ENCODE measurements at places on chromosomes 6 and 20.

DNA sequence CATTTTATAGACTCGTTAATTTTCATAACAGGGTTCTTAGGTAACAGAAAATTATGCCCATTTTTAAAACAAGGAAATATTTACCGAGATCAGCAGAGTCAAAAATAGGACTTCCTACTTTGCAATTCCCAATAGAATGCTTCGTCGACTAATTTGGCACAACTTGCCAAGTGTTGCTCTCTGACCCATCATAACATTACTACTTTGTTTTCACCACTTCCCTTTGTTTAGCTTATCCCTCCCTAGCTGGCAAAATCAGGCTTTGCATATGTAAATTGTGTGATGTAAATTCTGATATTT lies 914 bp upstream of the RANBP9 start:
- no peak for DNase-seq

GRCh38 chr6:125746019-125746414 lies 3.4 kb upstream of the HEY2 start:
- DNase-seq: no peak

DNA sequence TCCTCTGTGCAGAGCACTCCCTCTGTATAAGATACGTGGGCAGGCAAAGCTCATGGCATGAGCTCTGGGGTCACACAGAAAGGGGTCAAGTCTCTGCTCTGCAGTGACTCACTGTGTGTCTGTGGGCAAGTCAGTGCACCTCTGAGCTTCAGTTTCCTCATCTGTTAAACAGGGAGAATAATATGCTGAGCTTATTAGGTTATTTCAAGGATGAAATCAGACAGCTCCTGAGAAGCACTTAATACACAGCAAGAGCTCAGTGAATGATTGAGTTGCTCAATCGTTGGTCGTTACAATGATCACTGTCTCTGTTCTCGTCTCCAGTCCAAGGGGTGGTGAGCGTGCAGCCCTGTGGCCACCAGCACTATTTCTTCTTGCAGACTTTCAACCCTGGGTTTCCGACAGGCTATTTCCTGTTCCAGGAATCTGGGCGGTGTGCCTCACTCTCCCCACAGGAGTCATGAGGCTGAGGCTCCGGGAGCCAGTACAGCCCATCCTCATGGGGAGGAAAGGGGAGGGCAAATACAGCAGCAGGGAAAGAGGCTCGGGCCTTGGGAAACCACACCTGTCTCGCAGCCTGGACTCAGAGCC lies 28.9 kb downstream of the KIAA1755 start:
- DNase-seq: no peak

GRCh38 chr20:43726811-43727338 lies at the start of gene GTSF1L:
TSS of gene GTSF1L (minus strand) at chr20:43727002. CDS start at chr20:43726694, 308 bp downstream.
- no peak for DNase-seq

DNA sequence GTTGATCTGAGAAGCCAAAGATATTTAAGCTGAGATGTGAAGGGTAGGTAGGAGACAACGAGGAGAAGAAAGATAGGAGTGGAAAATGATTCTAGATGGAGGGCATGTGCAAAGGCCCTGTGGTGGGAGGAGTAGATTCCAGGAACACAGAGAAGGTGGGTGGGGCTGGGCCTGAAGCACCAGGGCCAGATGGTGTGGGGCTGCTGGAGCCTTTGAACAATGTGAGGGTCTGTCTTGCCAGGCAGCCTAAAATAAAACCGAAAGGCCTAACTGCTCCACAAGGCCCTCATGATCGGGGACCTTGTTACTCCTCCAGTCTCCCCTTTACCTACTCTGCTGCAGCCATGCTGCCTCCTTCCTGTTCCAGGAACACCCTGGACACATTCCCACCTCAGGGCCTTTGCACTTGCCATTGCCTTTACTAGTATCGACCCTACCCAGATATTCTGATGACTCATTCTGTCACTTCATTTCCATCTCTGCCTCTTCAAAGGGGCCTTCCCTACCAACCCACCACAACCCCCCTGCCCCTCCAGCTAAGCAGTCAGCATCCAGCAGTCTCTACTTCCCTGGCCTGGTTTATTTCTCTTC lies 20.0 kb downstream of the FAM110A start:
- DNase-seq: no peak

DNA sequence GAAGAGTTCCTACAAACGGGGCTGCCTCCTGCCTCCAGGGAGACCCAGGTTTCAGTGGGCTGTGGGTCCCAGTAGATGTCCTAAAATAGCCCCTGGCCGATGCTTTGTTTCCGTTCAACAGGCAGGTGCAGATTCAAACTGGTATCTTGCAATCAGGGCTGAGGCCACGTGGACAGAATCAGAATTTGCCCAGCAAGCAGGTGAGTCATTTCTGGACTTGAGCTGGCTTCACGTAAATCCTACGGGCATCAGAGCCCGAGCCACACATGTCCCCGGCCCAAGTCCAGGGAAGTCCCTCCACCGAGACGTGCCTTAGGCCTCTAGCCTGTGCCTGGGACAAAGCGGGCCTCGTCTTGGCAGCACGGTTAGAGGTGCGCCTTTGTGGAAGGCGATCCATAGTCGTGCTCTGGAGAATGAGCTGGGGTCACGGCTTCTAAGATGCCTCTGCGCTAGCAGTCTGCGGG lies 101.6 kb upstream of the FRMD1 start:
- DNase-seq: no peak

DNA sequence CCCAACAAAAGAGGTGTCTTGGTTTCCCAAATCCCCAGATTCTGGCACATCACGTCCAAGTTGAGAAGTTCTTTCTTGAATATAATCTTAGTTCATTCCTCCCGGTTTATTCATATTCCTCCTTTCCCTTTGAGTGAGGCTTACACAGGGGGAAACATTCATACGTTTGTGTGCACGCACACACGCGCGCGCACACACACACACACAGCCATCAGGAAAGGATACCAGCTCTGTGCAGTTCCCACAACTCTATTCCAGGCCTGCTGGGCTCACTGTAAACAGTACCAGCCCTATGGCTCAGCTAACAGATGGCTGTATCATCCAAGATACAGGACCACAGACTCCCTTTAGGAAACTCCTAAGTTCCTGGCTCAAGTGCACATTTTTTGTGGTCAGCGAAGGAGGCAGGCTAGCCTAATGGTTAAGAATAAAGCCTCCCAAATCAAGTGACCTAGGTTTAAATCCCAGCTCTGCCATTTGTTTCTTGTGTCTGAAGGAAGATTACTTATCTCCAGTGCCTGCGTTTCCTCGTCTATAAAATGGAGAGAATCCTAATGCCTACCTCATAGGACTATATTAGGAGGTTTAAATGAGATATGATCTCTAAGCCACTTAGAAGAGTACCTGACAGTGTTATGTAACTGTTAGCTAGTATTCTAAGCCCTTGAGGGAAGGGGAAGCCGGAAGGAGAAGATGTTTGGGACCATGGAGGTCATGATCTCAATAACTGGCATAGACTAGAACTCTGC lies 3.7 kb upstream of the TAF8 start:
- DNase-seq: no peak

GRCh38 chr6:102848210-102848609 lies 1454.7 kb downstream of the GRIK2 start:
- no peak for DNase-seq

DNA sequence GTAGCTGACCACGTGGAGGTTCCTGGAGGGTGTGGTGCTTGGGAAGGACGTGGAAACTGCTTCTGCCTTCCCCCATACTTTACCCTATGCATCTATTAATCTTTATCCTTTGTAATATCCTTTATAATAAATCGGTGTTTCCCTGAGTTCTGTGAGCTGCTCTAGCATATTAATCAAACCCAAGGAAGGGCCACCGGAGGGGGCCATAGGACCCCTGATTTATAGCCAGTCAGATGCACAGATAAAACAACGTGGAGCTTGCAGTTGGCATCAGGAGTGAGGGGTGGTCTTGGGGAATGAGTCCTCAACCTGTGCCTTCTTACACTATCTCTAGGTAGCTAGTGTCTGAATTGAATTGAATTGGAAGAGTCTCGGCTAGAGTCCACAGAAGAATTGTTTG lies 36.5 kb upstream of the TFAP2A start:
- no peak for DNase-seq

DNA sequence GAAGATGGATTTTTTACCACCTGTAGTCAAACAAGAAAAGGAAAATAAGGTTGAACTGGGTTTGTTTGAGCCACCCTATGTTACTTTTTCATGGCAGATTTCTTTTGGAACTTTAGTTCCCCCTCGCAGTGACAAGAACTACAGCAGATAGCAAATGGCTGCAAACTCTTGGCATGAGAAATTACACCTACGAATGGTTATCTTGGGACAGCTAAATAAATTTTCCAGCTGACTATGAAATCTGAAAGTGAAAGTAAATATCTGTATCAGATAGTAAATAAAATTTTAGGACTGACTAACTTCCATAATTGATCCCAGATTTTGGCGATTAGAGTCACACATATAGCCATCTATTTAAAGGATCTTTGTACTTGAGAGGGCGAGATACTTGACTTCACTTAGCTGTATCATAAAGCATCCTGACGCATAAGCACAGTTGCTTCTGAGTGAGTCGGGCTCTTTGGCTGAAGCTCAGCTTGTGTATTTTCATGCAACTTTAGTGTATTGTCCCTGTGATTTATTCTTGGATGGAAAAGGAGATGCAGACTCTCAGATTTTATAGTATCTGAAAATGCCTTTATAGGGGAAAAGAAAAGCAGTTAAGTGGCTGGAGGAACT lies 125.3 kb upstream of the B3GAT2 start:
- no peak for DNase-seq

GRCh38 chr6:150719831-150720230 lies 120.1 kb downstream of the PLEKHG1 start:
- no peak for DNase-seq

- DNase-seq: peak; percentile 72
These were observed 33.2 kb downstream of the ID4 start for GRCh38 chr6:19870322-19870721.

Measured in pancreas (tissue), 10 donors.